ENCODE measurements at places on chromosomes 3 and 15. TPM values are rescaled to one million over a fixed set of nuclear protein-coding genes. Genes with fewer than 3 reads are reported as not detected.

DNA sequence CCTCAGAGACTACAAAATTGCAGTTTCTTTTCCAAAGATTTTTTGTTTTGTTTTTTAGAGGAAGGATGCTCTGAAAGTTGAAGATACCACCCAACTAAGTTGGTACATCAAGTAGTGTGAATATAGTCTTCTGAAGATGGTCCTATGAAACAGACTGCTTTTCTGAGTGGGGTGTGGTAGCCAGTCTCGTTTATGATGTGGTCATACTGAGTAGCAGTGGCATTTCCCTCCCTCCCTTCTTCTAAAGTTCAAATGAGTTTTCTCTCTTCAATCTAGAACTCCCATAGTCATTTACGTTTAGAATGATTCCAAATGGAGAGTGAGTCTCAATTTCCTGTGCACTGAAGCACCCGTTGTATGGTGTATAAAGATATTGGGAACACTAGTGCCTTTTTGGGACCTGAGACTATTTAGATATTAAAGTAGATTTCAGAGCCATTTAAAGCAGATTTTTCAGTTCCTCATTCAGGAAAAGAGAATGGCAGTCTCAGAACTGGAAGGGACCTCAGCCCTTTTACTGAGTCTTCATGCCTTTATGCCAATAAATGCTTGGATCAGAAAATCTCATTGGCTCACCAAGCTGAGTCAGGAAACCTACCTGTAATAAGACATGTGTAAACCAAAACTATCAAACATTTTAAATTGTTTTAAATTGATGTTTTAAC, 200.4 kb downstream of the CDIN1 start:
- H3K27ac ChIP-seq = no peak overlapping the region
- no peaks in the 10 kb centered on the region for H3K27me3 ChIP-seq
- no peaks in the 10 kb centered on the region for H3K36me3 ChIP-seq
- H3K4me3 ChIP-seq = no peak overlapping the region
- H3K4me1 ChIP-seq = no peaks in the 10 kb centered on the region

AP3B2 gene
- total RNA-seq = 5.3 TPM

SPTSSB gene
- total RNA-seq = 0.16 TPM

DNA sequence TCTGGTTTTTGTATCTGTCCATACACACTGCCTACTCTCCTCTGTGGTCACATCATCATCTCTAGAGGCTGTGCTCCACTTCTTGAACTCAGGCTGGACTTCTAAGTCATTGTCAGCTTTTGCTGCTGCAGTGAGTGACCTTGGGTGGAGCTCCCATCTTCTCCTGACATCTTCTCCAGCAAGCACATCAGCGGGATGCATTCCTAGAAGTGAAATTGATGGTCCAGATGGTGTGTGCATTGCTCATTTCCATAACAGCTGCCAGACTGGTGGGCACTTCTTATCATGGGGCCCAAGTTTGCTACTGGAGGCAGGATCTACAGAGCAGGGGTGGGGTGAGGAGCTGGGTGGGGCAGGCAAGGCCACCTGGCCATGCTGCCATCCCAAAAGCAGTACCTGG, 109.9 kb downstream of the DNAJB8 start:
- no peaks in the 10 kb centered on the region for H3K36me3 ChIP-seq
- DNase-seq = no peak
- H3K27me3 ChIP-seq = no peaks in the 10 kb centered on the region

USP13 gene
- 17.3 TPM for total RNA-seq

GRCh38 chr3:16912400-16913263, 27.9 kb downstream of the PLCL2 start:
- H3K27me3 ChIP-seq = no peaks in the 10 kb centered on the region
- no peak for DNase-seq
- no peaks in the 10 kb centered on the region for H3K36me3 ChIP-seq
- no peak overlapping the region for H3K4me3 ChIP-seq
- no peak overlapping the region for H3K27ac ChIP-seq
- H3K4me1 ChIP-seq = no peaks in the 10 kb centered on the region

DNA sequence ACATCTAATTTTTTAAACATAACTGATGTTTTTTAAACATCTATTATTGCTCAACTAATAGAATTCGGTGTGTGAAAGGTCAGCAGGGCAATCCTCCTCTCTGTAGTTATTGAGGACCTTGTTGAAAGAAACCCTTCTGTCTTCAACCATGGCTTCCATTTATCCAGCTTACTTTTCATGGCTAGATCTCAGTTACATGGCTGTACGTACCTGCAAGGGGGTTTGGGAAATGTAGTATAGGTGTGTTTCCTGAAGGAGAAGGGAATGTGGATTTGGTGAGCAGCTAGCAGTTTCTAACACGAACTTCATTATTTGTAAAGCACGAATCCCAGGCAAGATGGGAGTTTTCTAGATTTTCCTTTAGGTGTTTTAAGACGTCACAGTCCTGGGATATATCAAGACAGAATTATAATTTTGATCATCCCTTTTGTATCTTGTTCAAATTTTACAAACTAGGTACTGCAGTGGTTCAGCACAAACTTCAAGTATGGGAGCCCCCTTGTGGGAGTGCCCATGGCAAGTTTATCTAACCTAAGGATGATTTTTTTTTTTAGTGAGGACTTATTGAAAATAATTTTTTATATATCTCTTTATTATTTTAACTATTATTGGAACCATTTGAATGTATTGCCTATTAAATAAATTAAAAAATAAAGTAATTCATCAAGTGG, 41.6 kb downstream of the FBXL2 start:
- H3K4me3 ChIP-seq = no peak overlapping the region
- no peak for DNase-seq
- no peaks in the 10 kb centered on the region for H3K27me3 ChIP-seq
- no peaks in the 10 kb centered on the region for H3K4me1 ChIP-seq

DNA sequence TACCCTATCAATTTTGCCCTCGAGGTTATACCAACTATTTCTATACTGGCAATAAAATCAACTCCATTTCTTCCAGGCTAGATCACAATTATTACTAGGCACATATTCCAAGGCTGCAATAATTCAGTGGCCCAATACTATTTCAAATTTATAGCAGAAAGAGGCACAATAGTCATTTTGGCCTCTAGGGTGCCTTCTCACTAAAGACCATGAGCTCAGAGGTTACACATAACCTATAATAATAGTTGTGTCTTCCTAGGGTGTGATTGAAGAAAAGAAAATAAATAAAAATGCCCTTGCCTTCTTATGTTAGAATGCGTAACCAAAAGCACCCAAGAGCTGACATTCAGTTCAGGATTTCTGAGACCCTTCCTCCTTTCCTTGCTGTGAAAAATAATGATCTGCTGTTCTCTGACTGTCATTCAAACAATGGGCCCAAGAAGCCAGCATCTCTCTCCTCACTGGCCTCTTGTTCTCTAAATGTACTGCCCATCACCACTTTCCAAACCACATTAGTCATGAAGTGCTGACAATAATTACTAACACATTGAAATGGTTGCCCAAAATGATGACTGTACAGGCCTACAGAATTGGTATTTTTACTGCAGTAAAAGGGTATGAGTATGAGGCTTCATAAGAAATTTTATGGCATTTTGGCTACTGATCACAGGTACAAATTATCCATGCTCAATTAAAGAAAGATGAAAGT, 244.8 kb downstream of the LRRN1 start:
- no peaks in the 10 kb centered on the region for H3K27me3 ChIP-seq
- H3K27ac ChIP-seq = no peak overlapping the region
- no peak for DNase-seq
- H3K4me1 ChIP-seq = no peaks in the 10 kb centered on the region

DNA sequence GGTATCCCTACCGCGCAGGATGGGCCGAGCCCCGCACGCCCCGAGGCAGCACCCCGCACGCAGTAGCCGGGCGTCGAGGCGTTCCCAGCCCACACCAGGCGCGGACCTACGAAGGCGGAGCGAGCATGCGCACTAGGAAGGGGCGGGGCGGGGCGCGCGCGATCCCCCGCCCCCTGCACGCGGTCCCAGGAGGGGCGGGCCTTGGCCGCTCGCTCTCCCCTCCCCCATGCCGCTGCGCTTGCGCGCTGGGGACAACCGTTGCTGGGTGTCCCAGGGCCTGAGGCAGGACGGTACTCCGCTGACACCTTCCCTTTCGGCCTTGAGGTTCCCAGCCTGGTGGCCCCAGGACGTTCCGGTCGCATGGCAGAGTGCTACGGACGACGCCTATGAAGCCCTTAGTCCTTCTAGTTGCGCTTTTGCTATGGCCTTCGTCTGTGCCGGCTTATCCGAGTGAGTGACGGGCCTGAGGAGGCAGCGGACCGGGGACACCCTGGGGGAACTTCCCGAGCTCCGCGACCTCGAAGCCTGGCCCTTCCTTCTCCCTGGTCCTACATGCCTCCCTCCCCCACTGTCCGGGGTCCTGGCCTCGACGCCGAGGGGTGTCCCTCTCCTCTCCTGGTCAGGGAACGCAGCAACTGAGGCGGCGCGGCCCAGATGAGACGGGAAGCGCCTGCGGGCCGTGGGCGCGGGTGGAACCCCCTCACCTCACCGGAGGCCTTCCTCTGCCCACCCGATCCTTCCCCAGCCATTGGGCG, at the start of gene SPESP1:
Gene SPESP1, plus strand, starts transcription at position 258 of the 755 bp plus-strand sequence. Its CDS starts 129 bp downstream, at position 387.
- no peaks in the 10 kb centered on the region for H3K36me3 ChIP-seq
- peak; percentile 44 for DNase-seq
- H3K4me3 ChIP-seq = peak within 1 kb of the TSS; percentile 44

GRCh38 chr3:41580274-41580959, 381.1 kb downstream of the CTNNB1 start:
- H3K4me1 ChIP-seq = no peaks in the 10 kb centered on the region
- H3K36me3 ChIP-seq = no peaks in the 10 kb centered on the region
- H3K27ac ChIP-seq = no peak overlapping the region
- H3K27me3 ChIP-seq = no peaks in the 10 kb centered on the region

Measured in breast epithelium (tissue), 4 donors.